Renal cortex interstitium (tissue), 15 donors: ENCODE measurements at places on chromosomes 12 and 14.

DNA sequence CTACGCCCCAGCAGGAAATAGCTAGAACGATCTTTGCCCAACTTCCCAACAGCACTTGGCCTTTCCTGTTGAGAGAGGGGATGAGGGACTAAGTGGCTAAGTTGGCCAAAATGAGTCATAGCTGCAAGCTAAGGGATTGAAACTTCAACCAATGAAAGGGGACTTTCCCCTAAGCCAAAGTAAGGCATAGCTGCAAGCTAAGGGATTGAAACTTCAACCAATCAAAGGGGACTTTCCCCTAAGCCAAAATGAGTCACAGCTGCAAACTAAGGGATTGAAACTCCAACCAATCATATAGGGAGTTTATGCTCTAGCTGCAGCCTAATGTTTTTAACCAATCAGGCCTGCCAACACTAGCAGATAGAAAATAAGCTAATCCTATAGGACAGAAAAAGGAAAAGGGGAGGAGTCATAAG lies 100.5 kb upstream of the SSTR1 start:
- no peak for DNase-seq

DNA sequence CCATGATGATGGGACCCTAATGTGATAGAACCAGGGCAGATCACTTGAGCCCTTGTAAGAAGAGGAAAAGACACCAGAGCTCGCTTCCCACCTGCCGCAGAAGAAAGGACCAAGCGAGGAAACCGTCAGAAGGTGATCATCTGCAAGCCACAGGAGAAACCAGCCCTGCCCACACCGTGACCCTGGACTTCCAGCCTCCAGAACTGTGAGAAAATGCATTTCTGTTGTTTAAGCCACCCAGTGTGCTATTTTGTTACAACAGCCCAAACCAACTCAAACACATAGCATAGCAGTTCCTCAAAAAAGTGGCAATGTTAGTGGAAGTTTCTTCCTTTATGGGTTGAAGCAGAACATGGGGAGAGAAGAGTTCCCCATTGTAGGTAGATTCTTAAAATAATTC lies 107.9 kb upstream of the BCL2L14 start:
- no peak for DNase-seq

DNA sequence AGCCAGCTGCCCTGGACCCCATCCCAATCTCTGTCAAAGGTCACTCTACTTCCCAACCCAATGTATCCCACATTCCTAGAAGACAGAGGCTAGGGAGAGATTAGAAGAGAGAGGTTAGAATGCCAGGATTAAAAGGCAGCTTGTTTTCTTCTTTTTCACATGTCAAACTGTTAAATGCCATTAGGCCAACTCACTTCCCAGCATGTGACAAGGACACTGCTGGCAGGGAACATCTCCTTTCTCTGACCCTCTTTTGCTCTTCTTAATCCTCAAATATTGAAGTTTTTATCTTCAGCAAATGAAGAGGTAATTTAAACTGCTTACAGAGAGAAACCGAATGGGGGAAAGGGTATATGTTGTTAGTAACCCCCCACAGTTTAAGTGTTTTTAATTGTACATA lies 89.1 kb downstream of the BBS10 start:
- DNase-seq: no peak

GRCh38 chr12:87491089-87491488 lies 538.1 kb downstream of the C12orf50 start:
- no peak for DNase-seq

DNA sequence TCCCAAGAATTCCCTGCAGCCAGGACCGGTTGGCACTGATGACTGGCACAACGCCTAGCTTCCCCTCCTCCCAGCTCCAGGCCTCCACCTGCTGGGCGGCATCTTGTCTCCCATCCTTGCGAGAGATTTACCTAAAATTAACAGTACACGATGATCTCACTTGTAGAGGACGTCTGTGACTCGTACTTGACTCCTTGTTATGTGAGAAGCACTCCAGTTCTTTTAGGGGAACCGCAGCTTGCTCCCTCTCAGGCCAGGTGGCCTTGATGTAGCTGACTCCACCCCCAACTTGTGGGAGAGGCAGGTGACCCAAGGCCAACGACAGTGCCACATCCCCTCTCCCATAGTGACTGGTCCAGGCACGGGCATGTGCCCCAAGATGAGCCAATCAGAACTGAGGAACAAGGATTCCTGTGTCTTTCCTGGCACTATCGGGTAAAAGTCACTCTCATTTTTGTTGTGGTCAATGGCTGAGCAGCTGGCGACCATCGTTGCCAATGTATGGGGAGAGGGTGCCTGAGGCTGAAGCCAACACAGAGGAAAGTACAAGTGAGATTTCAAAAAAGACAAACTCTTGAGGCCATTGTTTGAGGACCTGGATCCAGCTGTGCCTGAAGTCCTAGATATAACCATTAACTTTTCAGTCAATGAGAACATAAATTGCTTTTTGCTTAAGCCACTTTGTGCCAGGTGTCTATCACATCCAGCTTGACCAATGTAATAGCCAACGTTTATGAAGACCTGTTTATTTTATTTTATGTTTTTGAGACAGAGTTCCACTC lies 208.7 kb downstream of the RBM19 start:
- DNase-seq: no peak

GRCh38 chr14:38065106-38065762 lies 142.5 kb upstream of the SSTR1 start:
- no peak for DNase-seq

- no peak for DNase-seq
Measured at GRCh38 chr12:55925870-55926737, 1.6 kb downstream of the PYM1 start.

GRCh38 chr12:32198555-32198954 lies 91.9 kb downstream of the BICD1 start:
- no peak for DNase-seq

DNA sequence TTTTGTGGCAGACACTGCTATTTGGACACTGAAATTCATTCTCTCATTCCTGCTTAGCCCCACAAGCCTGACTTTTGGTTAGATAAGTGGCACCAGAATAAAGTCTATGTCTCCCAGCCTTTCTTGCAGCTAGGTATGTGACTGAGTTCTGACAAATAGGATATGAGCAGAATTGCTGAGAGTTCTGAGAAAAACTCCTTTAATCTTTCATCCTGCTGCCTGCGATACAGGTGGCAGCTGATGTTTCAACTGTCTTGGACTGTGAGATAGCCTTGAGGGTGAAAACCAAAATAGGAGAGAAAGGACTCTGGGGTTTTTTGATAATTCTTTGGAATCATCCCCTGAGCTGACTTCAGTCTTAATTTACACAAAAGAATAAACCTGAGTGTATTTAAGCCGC lies 55.8 kb downstream of the MBIP start:
- no peak for DNase-seq

GRCh38 chr14:58762629-58763028 lies 124.9 kb downstream of the DACT1 start:
- no peak for DNase-seq

- DNase-seq: no peak
Measured at GRCh38 chr12:51187370-51187987, 14.5 kb upstream of the TFCP2 start.

GRCh38 chr14:92940543-92940942 lies 17.6 kb downstream of the CHGA start:
- no peak for DNase-seq

DNA sequence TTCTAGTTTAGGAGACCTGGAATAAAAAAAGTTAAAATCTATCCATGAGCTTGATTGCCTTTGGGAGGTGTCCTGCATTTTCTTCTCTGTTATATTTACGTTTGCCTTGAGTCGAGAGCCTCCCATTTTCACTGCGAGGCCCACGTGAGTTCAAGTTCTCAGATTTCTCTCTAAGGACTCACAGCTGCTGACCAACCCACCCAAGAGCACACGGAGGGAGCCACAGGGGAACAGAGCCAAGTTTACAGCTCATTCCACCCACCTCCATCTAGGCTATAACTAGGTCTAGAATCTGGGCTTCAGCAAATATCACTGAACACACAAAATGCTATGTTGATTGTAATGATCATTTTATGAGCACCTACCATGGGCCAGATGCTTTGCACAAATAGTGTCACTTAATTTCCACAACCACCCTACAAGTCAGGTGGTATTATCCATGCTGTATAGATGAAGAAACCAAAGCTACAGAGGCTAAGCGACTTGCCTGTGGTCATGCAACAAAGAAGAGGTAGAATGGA lies 16.7 kb downstream of the ALDH1L2 start:
- no peak for DNase-seq

DNA sequence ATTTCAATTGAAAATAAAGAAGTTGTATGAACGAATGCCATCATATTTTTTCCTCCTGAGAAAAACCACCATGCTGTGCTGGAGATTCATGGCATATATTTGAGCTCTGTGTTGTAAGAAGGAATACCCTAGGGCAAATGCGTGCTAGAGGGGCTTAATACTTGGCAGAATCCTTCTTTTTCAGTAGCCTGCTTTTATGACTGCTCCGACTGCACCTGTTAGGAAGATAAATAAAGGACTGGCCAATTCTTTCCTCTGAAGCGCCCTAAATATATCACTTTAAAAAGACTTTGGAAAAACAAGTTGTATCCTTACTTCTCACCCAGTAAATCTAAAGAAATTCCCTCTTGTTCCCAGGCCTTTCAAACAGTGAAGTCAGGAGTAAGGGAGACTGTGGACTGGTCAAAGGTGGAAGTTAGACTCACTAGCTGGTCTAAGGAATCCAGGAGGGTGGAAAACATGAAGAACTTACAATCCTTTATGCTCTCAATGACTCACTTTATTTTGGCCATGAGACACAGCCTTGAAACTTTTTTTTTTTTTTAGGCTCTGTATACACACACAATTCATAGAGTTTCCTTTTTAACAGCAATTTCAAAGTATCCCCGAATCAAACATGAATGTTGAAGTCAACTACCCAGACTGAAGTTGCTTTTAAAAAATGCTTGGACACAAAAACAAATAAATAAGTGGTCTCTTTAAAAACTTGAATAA lies 5.2 kb downstream of the MYBPC1 start:
- DNase-seq: no peak

GRCh38 chr14:58824106-58824505 lies 186.3 kb downstream of the DACT1 start:
- no peak for DNase-seq

DNA sequence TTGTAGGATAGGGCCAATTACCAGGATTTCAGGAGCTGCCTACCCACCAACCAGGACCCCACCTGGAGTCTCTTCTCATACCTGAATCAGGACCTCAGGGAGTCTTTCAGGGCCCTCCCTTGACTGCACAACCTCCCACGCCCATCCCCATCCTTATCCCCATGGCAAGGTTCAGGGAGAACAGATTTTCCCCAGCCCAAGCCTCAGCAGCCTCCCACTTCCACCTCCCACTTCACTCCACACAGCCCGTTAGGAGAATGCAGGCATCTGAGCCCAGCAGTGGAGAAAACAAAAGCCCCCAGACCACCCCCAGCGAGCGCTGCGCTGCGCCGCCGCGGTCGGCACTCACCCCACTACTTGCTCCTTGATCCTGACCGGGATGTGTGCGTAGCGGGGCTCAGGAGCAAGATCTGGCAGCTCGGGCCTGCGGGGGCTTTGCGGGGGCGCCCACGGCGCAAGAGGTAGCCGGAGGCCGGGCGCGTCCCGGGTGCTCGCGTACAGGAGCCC lies 1.4 kb downstream of the B4GALNT1 start:
- DNase-seq: no peak

DNA sequence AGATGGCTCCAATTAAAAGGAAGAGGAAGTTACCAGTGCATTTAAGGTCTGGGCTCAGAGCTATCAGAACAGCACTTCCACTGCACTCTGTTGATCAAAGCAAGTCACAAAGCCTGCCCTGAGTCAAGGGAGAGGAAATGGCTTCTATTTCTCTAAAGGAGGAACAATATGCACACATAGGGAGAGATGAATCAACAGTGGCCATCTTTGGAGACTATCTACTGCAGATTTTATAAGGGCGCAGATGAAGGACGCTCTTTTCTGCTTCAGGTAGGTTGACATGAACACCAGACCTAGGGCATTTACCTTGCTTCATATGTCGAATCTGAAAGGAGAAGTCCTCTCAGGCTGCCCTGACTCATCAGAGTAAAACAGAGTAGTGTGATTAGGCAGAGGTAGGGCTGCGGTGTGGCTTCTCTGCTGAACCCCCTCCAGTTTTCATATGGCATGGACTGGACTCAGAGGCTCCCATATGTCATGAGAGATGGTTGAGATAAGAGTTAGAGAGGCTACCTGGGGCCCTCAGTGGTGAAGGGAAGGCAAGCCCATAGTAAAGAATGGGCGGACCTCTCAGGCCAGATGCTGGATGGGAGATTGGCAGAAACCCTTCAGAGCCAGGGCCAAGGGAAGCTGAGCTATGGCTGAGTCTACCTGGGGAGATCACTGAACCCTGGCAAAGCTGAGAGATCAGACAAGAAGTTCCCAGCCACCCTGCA lies 84.4 kb downstream of the ARF6 start:
- no peak for DNase-seq

GRCh38 chr12:11630046-11630706 lies 19.3 kb upstream of the ETV6 start:
- DNase-seq: no peak

DNA sequence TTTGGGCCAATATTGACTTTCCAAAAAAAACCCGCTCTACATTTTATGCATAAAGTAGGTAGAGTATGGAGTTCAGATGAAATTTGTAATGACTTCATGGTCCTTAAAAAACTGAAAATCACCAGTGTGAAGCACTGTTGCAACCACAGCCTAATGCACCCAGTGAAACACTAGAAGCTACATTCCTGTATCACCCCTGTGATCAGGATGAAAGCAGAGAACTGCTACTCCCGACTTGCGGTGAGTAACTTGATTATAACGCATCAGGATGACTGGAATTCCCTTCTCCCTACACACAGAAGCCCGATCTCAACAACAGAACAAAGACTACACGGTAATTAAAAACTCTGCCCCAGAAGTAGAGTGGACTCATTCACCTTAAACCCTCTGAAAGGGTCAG lies 33.8 kb downstream of the SPTB start:
- DNase-seq: no peak

GRCh38 chr12:128992116-128992515 lies 138.8 kb downstream of the GLT1D1 start:
- DNase-seq: no peak

DNA sequence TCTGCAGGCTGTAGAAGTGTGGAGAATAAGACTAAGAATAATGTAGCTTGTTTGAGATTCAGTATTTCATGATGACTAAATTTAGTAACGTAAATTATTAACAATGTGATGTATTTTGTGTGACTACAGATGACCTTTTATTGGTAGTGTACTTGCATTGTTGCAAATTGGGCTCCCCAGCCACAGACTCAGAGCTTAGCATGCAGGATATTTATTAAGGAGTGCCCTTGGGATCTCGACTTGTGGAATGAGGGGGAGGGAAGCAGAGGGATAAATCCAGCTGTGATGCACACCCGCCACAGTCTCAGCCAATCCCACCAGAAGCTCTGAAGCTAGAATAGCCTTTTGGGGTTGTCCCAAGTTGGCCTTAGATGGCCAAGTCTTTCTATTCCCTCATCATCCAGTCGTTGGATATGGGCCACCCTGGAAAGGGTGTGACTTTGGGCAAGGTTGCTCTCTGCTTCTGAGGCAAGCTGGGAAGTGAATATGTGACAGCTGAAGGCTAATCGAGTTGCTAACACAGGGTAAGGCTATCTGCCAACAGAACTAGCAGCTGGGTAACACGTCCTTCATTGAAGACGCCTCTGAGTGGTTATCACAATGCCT lies 42.1 kb upstream of the USP44 start:
- no peak for DNase-seq
